ENCODE measurements at places on chromosomes 11 and 22.

GRCh38 chr11:43574949-43575912 lies 105.3 kb upstream of the HSD17B12 start:
- DNase-seq: no peak

GRCh38 chr22:30328466-30329049 lies 1.8 kb upstream of the TBC1D10A start:
- no peak for DNase-seq

DNA sequence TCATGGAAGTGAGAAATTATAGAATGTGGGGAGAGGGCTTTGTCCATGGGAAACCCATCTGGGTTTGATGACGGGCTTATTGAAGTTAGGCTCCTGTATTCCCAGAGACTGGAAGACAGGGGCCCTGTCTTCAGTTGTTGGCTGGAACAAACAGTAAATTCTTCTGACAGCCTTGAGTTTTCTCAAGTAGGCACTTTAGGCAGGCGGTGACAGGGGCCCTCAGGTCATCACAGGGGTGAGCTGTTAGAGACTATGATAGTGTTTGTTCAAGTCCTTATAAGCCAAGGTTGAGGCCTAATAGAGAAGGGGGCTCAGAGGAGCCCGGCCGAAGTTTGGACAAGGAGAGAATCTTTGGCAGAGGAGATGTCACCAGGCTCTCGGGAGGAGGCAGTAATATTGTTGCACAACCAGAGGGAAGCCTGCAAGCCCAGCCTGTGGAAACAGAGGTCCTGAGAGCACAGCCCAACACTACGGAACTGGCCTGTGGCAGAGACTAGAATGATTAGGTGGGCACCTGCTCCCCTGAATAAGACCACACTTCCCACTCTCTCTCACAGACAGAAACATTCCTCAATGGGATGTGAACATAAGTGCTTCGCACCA lies 20.2 kb upstream of the IL17RA start:
- DNase-seq: no peak

DNA sequence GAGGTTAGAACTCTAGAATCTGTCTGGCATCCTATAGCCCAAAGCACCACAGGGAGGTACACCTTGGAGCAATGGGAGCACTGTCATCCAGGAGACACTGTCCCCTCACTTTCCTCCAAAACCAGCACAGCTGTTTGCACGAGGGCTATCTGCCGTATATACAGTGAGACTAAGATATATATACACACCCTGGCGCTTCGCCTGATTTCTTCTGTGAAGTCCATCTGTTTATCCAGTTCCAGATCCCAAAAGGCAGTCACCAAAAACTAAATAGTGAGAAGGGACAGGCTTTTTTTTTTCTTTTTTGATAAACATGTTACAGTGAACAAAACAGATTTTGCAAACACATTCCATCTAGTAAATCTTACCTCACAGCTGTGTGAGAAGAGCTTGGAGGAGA lies 68.5 kb downstream of the ARFGAP2 start:
- DNase-seq: no peak

GRCh38 chr22:37138849-37139561 lies 10.7 kb downstream of the IL2RB start:
- DNase-seq: no peak

GRCh38 chr22:28715611-28716010 lies 26.0 kb downstream of the CHEK2 start:
- no peak for DNase-seq

DNA sequence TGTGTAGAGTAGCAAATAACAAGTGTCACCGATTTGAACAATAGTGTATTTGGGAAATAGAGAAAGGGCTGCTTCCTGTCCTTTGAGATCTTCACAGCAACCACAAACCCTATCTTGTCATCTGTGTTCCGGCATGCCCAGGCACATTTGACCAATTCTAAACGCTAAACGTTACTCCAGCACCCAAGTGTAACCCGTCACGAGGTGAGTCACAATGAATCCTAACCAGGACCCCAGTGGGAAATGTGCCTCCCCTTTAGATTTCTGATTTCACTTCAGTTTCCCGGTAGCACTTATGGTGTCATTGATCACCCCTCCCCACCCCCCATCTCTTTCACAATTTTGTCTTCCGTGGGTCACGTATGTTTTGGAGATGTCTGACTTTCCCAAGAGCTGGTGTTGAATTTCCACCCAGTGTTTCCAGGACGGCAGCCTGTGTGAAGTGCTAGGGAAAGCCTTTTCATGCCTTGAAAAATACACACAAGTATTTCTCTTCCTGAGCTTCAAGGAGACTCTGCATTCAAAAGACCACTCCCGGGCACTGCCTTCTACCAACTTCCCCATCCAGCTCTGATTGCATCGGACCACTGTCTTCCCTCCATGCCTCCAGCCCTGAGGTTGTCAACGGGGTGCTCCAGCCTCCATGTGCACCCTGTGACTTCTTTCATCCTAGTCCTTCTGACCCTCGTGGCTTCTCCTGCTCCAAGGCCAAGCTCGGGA lies 10.5 kb upstream of the C11orf24 start:
- DNase-seq: no peak

DNA sequence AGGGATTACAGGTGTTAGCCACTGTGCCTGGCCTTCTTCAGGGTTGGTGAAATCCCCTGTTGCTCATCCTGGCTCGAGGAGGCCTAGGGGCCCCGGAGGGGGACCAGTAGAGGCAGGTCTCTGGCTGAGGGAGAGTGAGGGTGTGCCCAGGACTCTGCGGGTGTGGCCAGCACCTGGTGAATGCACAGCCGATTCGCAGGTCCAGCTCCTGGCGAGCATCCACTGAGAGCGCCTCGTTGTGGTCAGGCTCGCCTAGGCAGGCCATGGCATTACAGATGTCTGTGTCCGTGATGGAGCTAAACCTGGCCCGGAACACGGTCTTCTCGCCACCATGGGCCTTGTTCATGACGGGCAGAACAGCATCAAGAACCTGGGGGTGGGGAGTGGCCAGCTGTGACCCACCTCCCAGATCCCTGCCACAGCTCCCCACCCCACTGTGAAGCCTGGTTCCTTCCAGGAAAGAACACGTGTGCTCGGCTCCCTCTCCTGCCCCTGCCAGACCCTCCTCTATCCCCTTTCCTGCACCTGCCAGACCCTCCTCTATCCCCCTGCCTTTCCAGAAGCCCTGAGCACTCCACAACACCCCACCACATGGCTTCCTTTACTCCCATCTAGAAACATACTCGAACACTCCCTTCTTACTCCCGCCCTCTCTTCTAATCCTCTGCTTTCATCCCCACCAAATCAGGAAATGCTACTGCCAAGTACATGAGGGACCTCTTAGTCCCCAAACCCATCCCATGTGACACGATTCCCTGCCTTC lies 12.4 kb downstream of the TOP3B start:
- no peak for DNase-seq

GRCh38 chr22:16935209-16935608 lies 72.8 kb downstream of the GAB4 start:
- no peak for DNase-seq
